ENCODE measurements at places on chromosomes 12 and 14.

DNA sequence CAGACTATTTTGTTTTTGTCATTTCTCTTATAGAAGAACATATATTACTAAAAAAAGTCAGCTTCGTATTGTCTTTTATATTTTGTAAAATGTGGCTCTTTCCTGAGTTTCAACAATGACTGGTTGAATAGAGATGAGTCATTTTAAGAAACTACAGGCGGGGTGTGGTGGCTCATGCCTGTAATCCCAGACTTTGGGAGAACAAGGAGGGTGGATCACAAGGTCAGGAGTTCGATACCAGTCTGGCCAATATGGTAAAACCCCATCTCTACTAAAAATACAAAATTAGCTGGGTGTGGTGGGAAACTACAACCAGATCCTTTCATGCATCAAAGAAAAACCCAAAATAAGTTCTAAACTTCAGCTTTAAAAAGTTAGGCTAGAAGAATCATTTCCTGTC, 28.8 kb downstream of the HECTD4 start:
- DNase-seq = peak; percentile 21

- DNase-seq = no peak
These were observed 313.1 kb downstream of the GALC start for GRCh38 chr14:87679866-87680265.

DNA sequence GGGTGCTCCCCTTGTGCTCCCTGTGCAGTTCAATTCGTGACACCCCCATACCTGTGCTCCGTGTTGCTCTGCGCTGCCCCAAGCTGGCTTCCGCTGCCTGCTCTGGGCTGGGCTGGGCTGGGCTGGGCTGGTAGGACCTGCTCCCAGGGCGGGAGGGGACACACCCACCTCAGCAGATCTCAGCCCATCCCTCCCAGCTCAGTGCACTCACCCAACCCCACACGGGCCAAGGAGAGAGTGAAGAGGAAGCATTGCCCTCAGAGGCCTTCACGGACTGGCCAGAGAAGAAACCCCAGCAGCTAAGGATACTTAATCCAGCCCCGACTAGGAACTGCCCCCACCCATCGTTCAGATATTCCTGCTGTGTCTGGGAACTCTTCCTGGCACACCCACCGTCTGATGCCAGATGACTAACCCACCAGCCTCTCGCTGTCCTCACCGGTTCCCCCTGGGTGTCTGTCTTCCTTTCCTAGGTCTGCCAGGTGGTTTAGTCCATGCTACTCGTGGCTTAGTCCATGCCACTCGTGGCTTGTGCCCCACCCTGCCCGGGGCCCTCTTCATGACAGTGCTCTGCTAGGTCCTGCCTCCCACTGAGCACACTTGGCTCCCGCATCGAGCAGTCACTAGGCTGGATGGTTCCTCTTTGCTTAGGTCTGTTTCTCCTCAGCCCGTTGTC, at the start of gene LPAR5:
Gene LPAR5 (minus strand): TSS at position 104 of the 676 bp plus-strand sequence. CDS start 14,711 bp downstream, outside the sequence.
- DNase-seq = no peak

DNA sequence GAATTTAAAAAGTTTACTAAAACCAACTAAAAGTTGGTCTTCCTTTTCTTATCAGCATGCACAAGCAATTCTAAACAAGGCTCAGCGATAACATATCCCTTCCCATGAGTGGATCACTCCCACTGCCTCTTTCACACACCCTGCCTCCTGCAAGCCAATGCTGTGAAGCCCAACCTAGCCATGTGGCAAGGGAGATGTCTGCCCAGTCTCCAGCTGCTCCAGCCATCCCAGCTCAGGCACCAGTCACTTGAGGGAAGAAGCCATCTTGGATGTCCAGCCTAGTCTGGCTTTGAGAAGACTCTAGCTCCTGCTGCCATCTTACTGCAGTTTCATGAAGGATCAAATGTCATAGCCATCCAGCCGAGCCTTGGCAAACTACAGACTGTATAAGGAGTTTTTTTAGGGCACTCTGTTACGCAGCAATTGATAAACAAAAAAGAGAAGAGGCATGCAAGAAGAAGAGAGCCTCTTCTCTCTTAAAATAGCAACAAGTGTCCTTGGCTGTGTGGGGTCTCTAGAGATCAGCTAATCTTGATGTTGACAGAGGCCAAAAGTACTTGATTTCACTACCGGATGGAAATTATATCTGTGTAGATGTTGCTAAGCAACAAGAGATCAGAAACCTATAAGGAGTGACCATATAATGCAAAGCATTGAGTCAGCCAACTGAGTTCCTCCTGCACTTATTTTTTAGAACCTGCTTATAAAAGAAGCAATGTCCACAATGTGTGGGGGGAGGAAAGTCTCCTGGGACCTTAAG, 108.9 kb downstream of the PTCSC3 start:
- DNase-seq = no peak

DNA sequence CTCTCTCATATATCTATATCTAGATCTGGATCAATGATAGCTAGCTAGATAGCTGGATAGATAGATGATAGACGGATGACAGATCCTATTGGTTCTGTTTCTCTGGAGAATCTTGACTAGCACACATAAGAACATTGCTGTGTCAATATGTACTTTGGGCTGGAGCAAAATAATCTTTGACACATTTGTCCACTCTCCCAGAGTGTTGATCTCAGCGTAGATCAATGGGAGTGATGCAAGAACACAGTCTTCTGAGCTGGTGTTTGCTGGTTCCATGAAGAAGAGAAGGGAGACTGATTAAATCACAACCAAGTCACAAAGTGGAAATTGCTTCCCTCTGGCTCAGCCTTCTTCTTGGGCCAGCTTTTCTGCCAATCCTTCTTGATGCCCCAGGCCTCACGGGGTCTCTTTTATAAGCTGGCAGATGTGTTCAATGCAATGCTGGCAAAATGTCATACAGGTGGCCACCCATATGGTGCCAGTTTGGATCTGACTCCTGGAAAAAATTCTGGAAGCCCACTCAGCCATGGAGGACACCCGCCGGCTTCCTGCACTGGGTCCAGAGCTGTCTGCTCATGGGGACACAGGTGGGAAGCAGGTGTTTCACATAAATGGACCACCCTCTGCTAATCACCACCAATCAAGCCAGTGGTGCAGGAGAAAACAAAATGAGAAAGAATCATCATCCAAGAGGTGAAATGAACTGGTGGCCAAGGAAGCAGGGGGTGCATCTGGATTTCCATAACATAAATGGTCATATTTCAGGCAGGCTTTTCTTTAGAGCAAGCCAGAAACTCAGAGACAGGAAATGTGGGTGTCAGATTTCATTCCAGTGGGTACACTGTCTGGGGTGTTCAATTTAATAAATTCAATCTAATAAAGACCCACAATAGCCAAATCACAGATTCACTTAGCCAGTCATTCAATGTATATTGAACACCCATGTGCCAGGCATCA, 310.3 kb downstream of the DPF3 start:
- no peak for DNase-seq

DNA sequence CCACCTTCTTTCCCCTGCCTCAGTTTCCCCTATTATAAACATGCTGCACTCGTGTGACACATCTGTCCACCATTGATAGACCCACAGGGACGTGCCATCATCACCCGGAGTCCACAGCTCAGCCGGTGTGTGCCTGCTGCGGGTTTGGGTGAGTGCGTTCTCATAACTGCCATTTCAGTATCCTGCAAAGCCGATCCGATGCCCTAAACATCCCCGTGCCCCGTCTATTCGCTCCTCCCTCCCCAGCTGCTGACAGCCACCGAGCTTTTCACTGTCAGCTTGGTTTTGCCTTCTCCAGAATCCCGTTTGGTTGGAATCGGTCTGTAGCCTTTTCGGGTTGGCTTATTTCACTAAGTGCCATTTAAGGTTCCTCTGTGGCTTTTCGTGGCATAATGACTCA, 3.9 kb downstream of the LRCOL1 start:
- no peak for DNase-seq

- DNase-seq = no peak
These were observed 2.4 kb upstream of the MLH3 start for GRCh38 chr14:75053396-75054291.

DNA sequence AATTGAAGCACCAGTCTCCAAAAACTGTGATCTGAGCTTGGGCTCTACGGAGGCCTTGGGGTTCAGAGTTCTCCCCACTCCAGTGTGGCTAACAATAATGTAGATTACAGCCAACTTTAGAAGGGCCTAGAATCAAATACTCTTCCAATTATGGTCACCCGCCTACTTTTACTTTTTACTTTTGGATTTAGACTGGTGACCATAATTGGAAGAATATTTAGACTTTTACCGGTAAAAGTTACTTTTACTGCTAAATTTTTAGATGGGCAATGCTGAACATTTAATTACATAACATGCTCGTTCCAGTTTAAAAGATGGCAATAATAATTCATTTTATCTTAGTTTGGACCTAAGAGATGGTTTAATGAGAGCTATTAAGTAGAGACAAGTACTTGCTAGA, 39.2 kb downstream of the PPTC7 start:
- DNase-seq = no peak

DNA sequence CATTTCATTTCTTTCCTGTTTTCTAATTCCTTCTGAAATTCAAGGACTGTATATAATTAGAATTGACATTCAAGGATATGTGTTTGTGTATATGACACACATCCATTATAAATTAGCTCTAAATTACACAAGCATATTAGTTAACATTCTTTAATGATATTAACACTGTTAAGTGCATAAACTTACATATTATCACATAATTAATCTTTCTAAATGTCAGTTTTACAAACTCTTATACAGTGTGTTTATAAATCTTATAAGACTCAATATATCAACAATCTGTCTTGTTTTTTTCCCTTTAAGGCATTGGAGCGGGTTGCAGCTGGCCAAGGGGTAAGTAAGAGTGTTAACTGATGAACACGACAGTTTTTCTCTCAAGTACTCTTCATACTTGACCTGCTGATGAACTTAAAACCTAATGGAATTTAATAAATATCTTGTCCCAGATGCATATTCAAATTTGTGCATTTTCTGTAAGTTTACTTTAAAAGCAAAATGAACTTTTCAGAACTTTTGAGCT, 76.1 kb downstream of the METTL25 start:
- DNase-seq = no peak
